ENCODE measurements at places on chromosomes 5 and 9. TPM values are rescaled to one million over a fixed set of nuclear protein-coding genes. Genes with fewer than 3 reads are reported as not detected.

STKLD1 gene
- total RNA-seq, result not detected

MAP1B gene
- 45.2 TPM for total RNA-seq

KIAA0825 gene
- total RNA-seq, result 3.1 TPM

ENTPD8 gene
- total RNA-seq, result not detected

DNA sequence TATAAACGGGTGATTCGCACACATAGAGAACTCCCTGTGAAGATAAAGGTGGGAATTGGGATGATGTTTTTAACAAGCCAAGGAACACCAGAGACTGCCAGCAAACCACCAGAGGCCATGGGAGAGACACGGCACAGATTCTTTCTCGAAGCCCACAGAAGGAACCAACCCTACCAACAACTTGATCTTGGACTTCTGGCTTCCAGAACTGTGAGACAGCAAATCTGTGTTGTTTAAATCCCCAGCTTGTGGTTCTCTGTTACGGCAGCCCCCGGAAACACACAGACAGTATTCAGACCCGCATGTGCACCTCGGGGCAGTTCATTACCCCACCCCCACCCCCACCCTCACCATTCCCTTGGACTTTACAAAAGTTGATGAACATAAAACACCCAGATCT is 12.8 kb downstream of the AMBP start:
- no peak for DNase-seq

- DNase-seq, result no peak
Observed at GRCh38 chr5:150419630-150420270, 7.0 kb upstream of the CD74 start.

DNA sequence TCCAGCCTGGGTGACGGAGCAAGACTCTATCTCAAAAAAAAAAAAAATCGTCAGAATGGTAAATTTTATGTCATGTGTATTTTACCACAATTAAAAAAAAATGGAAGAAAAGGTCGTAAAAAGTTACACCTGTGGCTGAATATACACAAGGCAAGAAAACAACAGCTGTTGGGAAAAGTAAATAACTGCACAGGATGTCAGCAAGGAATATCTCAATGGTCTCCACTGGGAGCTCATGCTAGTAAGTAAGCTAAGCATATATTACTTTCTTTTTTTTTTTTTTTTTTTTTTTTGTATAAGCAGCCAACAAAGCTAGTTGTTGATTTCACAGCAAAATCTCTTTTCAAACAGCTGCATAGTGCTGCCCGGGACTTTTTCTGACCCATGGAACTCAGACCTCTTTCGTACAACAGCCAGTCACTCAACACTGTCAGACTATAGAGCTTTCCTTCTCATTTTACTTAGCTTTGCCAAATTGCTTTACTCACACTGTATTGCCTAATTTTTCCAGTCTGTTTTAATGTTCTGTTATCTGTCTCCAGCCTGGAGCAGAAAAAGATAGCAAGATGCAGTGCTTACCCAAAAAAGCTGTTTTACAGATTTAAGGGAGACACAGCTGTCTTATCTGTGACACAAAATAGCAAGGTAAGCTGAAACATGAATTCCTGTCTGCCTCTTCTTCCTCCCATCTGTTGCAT is 175.9 kb downstream of the ENC1 start:
- no peak for DNase-seq

GRCh38 chr9:113803811-113804589 is 72.1 kb upstream of the ZNF618 start:
- DNase-seq, result no peak

DNA sequence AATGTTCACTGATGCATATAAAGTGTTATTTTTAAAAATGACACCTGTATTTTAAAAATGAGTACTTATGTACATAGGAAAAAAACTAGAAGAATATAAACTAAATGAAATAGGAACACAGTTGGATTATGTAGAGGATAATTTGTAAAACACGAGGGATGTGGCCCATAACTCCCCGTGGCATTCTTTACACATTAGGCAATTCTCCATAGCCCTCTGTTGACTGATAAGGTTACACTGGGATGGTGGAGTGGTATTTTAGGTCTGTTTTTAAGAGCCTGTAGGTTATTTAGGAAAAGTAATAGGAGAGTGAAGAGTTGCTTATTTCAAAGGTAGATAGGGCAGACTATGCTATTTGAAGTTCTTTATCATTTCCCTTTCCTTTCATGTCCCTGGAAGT is 1.8 kb downstream of the CAVIN4 start:
- no peak for DNase-seq

DNA sequence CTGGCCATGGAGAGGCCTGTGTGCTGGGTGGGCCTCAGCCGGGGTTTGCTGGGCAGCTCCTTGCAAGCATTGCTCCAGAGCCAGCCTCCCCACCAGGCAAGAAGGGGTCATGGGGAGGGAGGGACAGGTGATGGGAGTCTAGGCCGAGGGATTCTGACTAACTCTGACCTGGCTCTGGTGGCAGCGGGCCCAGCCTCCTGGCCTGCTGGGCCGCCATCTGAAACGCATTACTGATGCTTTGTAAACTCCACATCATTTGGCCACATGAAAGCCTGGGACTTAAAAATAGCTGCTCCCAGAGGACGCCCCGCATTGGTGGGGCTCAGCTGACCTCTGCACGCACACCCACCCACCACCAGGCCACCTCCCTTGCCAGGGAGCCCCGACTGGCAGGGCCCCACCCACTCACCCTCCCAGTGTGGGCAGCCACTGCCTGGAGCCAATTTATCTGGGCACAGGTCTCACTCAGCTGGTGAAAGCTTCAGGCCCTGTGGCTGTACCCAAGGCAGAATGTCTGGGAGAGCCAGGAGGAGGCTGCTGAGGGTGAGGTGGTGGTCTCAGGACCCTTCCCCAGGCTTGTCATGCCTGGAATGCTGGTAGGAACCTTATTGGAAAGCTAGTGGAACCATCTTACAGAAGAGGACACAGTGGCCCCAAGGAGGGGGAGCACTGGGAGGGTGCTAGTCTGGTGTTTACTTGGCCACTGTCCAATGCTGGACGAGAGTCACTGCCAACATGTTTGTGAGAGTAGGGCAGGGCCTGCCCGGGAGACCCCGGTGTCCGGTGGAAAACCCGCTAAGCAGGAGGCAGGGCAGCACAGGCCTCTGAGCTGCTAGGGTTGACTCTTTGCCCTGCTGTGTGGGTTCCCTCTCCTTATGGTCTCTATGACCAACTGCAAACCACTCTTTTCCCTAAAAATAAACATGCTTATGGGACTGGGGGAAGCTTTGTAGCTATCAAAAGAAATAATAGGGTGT is 10.8 kb downstream of the TCF7 start:
- DNase-seq, result peak; percentile 100

GRCh38 chr9:20043461-20043860 is 254.6 kb upstream of the SLC24A2 start:
- DNase-seq, result no peak

DNA sequence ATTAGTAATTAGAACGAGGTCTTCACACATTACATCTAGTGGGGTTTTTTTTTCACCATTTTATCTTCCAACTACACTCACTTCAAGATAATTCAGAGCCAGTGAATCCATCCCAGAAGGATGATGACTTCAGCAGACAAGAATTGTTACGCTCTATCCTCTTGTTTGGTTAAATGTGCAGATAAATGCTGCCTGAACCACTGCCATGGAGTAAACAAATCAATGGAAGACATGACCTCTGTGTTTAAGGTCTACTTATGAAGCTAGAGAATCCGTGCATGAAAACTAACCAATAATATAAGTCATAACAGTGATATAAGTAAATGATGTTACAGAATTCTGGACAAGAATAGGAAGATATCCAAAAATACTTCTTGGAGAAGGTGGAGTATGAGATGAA is 602.6 kb downstream of the TLR4 start:
- DNase-seq, result peak; percentile 19

DNA sequence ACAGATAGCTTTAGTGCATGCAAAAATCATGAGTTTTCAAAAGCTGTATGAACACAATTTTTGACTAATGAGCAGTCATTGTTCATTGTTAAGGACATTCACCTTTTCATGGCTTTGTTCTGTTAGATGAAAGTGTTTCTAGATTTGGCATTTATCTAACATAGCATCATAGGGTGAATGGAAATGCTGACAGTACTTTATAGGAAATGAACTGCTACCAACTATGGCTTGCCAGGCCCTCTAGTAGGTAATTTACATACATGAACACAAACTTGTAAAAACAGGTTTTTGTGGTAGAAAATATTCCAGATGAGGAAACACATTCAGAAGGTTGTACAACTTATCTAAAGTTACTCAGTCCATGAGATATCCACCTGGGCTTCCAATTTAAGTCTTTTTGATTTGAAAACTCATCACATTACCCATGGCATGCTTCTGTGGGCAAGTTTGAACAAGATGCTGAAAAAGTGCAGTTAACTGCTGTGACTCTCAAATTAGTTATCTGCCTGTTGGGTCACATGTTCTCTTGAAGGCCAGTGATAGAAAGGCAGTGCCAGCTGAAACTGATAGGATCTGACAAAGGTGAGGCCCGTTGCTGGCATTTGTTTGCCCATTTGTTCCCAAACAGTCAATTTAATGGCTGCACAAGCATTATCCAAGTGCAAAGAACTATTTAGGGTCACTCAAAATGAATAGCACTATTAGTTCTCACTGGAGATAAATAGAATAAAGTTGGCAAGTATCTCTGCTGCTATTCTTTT is 399.1 kb downstream of the MAN2A1 start:
- no peak for DNase-seq

GRCh38 chr5:140362875-140363630 is 3.1 kb downstream of the SLC4A9 start:
- peak; percentile 53 for DNase-seq
